ENCODE measurements at places on chromosomes 16 and 17.

- no peak for DNase-seq
Observed at GRCh38 chr16:30947541-30947858, 1.4 kb upstream of the ORAI3 start.

- DNase-seq, result peak; percentile 37
Observed at GRCh38 chr17:14301279-14302090, 604 bp downstream of the HS3ST3B1 start.

DNA sequence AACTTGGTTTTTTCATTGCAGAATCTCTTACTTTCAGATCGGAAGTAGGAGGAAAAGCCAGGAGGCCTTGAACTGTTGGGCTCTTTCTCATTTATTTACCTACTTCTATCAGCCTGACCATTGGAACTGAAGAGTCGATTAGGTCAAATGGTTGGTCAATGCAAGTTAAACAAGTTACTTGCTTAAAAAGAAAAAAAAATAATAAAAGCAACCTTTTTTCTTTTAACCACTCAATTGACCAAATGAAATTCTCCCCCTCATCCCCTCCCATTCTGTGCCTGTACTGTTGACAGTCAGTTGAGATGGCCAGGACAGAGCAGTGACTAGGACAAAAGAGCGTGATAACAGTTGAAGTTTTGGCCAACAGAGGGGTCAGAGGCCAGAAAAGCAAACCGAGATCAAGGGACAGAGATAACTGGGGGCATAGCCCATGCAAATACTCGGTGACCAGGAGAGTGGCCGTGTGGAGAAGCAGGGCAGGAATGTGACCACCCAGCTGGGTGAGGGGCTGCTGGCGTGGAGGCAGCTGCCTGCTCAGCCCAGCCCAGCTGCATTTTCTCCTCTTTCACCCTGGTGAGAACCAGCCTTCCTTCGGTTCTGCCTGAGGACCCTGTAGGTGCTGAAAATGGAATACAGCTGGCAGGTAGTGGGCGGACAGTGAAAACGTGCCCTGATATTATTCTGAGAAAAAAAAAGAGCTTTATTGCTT is 72.2 kb downstream of the HS3ST3B1 start:
- DNase-seq, result no peak

DNA sequence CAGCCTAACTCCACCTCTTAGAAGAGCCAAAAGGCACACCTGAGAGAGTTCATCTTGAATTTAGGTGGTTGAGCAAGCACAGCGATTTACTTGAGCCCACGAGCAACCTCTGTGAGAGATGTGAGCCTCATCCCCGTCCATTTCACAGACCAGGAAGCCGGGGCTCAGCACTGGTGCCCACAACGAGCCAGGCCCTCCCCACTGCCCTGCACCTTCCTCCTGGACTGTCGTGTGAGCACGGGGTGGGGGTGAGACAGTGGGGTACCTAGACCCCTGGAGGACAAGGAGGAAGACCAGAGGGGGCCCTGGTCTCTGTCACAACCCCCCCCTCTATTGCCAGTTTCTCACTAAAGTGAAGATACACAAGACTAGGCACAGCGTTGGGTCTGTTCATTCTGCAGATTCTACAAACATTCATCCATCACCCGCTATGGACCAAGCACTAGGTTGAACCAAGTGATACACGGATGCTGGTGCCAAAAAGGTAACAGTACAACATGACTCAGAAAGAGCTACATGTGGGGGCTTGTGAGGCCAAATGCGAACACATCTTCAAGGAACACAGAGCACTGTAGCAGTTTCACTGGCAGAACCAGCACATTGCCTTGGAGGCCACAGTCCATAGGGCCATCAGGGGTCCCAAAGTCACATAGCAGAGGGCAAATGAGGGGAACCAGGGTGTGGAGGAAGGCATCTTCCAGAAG is 231.9 kb downstream of the PARN start:
- DNase-seq, result no peak

DNA sequence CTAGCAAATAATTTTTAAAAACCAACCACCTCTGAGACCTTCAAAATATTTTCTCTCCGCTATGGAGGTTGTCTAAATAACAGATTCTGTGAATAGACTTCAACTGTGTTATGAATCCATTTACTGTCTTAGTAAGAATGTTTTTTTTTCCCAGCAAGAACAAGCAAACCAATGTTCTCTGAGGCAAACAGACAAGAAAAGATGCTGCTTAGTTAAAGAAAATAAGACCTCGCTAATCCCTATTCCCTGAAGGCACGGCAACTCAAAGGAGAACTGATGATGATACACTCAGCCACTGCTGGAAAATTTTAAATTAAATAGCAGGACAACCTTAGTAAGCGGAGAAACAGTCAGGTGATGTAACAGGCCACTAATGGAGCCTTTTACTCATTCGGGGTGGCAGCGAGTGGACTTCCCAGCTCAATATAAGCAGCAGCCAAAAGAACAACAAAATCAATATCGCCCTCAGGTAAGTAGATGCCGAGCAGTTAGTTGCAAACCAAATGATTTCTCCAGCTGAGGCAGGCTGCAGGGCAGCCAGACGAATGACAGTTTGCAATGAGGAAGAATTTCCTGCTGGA is 81.8 kb downstream of the CPPED1 start:
- DNase-seq, result no peak

GRCh38 chr17:45940826-45941225 is 46.5 kb downstream of the MAPT start:
- DNase-seq, result no peak

DNA sequence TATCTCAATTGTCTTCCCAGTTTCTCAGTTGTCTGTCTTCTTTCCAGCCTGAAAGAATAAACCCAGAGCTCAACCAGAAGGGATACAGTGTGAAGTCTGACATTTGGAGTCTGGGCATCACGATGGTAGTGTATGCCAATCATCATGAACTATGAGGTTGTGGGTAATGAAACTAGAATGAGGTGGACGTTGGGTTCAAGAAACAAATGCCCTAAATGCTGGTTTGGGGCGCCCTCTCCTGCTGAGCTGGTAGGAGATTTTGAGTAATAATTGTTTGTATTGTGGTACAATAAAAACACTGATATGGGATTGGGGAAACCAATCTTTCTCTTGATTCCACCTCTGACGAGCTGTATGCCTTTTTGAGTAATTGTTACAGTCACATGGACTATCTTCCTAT is 110.4 kb downstream of the MAP2K6 start:
- no peak for DNase-seq

- no peak for DNase-seq
Observed at GRCh38 chr17:30449480-30449879, 27.7 kb upstream of the GOSR1 start.

- DNase-seq, result no peak
Observed at GRCh38 chr17:78107976-78108725, 20.4 kb downstream of the TMC6 start.

GRCh38 chr16:73921295-73921694 is 375.3 kb upstream of the PSMD7 start:
- DNase-seq, result no peak

- DNase-seq, result no peak
Observed at GRCh38 chr17:1714980-1715802, 5.0 kb upstream of the TLCD2 start.

GRCh38 chr16:21103941-21104860 is 46.4 kb downstream of the DNAH3 start:
- no peak for DNase-seq

- no peak for DNase-seq
Observed at GRCh38 chr16:17154981-17155380, 315.8 kb downstream of the XYLT1 start.

GRCh38 chr16:10667239-10667638 is 27.5 kb downstream of the TEKT5 start:
- DNase-seq, result no peak

- DNase-seq, result no peak
Observed at GRCh38 chr16:73051226-73051625, 3.3 kb upstream of the ZFHX3 start.

DNA sequence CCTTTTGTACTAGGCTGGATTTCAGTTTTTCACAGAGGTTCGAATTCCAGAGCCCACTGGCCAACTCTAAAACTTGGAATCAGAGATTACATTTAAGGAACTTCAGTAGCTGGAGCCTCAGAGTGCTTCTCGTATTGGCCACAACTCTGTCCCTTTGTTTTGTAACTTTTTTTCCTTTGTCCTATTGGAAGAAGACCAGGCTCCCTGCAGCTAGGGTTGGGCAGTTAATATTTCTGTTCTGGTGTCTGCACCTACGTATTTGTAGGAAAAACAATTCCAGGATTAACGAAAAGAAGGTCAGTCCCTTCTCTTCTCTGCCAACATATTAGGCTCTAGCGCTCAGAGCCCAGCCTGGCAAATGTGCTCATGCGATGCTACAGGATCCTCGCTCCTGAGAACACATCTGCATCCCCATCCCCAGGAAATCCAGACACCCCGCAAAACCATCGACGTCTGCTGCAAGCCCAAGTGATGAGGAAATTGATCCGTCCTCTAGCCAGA is 1.9 kb downstream of the CDH11 start:
- no peak for DNase-seq

DNA sequence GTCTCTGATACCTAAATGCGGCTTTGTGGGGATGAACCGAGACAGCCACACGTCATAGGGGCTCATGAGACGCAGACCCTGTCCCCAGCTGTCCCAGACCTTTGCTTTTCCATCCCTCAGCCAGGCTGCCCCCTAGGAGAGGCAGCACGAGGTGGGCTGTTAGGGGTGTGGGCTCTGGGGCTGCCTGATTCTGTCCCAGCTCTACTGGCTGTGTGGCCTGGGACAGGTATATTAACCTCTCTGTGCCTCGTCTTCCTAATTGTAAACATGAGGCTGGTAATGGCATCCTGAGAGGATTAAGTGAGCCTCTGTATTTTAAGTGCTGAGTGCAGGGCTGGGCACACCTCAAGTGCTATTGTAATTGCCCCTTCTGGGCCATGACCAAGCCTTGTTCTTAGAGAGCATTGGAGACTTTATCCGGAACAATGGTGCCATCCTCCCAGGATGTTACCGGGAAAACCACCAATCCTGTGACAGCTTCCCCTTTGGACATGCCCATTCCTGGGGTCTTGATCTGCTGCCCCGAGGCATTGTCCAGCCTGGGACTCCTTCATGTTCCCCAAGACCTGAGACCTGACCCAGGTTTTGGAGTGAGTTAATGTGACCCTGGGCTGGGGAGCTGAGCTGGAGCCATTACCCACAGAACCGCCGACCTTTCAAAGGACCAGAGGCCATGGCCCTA is 5.1 kb downstream of the ADGRG1 start:
- DNase-seq, result no peak

GRCh38 chr17:83079766-83080578 is 563 bp downstream of the METRNL start:
- peak; percentile 18 for DNase-seq

DNA sequence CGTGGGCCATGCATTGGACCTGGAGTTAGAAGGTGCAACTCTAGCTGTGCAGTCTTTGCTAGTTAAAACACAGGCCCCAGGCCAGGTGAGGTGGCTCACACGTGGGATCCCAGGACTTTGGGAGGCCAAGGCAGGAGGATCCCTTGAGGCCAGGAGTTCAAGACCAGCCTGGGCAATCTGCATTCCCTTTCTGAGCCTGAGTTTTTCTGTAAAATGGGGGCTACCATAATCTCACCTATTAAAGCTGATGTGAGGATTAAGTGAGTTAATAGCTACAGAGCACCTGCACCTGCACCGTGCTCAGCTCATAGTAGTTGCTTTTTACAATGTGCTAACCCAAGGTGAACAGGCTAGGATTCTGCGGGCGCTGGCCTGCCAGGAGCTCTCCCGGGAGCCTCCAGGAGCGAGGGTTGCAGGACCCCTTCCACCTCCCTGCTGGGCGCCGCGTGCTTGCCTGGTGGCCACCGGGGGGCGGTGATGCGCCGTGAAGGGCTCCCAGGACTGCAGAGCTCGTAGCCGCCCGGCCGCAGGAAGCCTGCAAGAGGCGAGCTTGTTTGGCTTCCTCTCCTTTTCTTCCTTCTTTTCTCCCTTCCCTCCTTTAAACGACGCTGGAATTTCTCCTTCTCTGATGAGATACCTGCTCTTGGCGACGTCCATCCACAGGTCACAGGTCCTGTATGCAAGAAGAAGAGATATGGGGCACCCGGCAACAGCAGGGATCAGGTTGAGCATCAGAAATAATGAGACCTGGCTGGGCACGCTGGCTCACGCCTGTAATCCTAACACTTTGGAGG is 51.3 kb downstream of the ZFP90 start:
- DNase-seq, result peak; percentile 19

DNA sequence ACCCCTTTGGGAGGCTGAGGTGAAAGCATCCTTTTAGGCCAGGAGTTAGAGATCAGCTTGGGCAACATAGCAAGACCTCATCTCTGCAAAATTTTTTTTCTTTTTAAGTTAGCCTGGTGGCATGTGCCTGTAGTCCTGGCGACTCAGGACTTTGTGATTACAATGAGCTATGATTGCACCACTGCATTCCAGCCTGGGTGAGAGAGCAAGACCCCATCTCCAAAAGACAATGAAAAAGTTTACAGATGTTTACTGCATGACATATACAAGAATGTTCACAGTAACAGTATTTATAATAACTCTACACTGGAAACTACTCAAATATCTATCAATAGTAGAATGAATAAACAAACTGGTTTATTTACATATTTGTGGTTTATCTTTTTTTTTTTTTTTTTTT is 33.1 kb upstream of the CCL22 start:
- no peak for DNase-seq

DNA sequence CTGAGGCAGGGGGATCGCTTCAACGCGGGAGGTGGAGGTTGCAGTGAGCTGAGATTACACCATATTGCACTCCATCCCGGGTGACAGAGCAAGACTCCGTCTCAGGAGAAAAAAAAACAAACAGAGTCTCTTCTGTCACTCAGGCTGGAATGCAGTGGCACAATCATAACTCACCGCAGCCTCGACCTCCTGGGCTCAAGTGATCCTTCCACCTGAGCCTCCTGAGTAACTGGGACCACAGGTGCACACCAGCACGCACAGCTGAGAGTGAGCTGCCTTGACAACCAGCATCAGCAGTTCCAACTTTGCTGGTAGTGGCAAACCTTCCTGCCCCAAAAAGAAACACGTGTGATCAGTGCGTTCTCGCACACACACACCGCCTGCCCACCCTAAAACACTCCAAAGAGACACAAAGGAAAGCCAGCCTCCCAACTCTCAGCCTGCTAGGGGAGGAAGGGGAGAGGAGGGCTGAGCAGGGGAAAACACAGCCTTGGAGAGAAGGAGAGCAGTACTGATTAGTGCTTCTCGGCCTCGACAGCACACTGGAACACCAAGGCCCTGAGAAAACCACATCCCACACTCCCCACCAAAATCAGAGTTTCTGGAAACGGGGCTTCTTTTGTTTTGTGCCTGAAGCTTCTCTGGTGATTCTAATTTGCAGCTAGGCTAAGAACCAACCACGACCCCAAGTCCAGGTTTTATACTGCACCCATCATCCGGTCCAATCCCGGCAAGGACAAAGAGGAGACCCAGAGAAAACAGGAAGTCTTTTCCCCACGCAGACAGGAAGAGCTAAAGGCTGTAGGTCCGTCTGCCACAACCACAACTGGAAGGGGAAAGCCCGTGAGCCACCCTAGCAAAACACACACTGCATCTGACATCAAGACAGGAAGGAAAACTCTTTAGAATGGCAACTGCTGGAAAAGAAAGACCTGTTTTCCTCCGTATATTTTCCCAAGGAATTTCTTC is 28.8 kb downstream of the ZCCHC14 start:
- DNase-seq, result no peak

DNA sequence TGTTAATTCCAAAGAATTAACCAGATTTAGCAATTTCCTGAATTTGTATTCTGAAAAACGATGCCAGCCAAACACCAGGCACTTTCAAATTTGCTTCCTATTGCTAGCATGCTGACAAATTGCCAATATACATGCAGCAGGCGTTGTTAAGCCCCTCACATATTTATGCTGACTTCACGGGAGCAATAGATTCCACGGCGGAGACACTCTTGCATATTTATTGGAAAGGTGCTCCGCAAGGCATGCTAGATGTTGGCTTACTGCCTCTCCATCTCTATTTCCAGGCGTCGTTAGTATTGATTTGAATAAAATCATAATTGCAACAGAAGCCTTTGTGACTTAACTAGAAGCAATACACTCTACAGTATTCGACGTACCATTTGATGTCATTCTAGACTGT is 211.0 kb upstream of the IRX5 start:
- no peak for DNase-seq
